ENCODE measurements at places on chromosomes 13 and 19.
A peak's percentile ranks its signal among the peaks of the same experiment; 100 is the strongest.

DNA sequence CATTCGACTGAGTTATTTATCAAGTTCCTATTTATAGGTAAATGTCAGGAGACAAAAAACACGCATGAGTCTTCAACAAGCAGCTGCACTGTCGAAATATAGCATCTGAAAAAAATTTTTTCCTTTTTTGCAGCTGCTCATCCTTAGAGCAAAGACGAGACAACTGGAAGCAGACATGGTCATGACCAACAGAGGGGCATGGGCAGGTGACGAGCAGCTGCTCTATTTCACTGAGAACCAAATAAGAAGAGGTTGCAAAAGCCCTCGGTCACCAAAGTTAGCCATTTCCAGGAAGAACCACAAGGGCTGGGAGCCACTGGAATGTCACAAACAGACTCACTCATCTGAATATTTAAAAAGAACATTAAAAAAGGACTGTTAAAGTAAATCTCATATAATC is 22.2 kb downstream of the SOHLH2 start:
- DNase-seq, result no peak

DNA sequence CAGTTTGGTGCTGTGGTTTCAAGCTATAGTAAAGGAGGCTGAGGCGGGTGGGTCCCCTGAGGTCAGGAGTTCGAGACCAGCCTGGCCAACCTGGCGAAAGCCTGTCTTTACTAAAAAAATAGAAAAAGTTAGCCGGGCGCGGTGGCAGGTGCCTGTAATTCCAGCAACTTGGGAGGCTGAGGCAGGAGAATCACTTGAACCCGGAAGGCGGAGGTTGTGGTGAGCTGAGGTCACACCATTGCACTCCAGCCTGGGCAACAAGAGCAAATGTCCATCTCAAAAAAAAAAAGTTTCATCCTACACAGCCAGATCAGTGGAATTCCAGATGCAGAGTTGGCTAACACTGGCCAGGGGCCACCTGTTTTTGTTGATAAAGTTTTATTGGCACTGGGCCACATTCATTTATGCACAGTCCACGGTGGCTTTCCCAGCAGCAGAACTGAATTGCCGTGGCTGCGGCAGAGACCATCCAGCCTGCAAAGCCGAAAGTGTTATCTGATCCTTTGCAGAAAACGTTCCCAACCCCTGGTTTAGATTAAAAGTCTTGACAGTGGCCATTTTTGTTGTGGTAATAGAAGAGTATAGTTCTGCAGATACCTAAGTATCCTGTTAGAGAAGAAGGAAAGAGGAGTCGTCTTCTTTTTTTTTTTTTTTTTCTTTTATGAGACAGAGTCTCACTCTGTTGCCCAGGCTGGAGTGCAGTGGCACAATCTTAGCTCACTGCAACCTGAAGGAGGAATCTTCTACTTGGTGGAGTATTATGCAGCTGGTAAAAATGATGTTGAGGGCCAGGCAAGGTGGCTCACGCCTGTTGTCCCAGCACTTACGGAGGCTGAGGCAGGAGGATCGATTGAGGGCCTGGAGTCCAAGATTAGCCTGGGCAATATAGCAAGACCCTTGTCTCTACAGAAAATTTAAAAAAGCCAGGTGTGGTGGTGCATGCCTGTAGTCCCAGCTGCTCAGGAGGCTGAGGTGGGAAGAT is 8.7 kb downstream of the NCLN start:
- no peak for DNase-seq

DNA sequence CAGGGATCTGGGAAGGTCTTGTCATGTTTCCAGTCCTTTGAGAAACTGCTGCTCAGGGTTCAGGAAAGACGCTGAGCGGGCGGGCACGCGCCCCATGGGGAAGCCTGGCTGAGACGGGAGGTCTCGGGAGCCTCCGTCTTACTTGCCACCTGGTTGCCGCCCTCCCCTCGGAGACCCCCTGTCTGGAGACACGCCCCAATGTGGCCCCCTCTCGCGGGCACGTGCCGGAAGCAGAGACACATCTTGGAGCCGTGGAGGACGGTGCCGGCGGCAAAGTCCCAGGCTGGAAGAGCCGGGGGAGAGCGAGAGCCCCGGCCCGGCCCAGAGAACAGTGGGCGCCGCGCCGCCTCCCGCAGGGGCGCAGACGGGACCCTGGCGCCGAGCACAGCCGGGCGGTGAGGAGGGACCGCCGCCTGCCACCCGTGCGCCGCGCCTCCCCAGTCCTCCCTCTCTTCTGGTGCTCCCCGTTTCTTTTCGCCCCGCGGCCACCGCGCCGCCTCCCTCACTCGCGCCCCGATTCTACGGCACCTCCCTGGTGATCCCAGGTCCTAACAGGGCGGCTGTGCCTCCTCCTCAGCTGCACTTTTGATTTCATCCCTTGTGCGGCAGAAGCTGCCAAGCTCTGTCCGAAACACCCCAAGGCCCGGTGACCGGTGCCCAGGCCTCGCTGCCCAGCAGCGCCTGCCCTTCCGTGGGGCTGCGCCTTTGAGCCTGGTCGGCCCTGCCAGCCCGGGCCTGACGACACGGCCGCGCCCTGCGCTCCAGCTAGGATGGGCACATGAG is 15.5 kb downstream of the GJB2 start:
- DNase-seq, result no peak

GRCh38 chr19:4538601-4538954 is 1.3 kb downstream of the LRG1 start:
- DNase-seq, result no peak

GRCh38 chr13:26923824-26924605 is 163.4 kb upstream of the GPR12 start:
- no peak for DNase-seq

GRCh38 chr13:29756506-29756905 is 93.9 kb downstream of the UBL3 start:
- DNase-seq, result no peak

GRCh38 chr13:75838366-75839005 is 202.4 kb downstream of the LMO7 start:
- DNase-seq, result no peak

GRCh38 chr19:2487842-2488241 is 11.9 kb downstream of the GADD45B start:
- DNase-seq, result no peak

DNA sequence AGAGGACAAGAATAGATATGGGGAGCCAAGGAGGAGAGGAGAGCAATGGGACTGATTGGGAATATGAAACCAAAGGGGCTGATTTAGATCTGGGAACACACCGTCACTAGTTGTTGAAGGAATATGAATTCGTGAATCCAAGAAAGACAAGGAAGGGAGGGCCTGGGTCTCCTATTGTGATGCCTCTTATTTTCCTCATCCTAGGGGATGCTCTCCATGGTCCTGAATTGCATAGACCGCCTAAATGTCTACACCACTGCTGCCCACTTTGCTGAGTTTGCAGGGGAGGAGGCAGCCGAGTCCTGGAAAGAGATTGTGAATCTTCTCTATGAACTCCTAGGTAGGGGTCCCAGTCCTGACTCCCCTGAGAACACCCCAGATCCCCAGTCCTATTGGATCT is 21.5 kb downstream of the RYR1 start:
- DNase-seq, result no peak

DNA sequence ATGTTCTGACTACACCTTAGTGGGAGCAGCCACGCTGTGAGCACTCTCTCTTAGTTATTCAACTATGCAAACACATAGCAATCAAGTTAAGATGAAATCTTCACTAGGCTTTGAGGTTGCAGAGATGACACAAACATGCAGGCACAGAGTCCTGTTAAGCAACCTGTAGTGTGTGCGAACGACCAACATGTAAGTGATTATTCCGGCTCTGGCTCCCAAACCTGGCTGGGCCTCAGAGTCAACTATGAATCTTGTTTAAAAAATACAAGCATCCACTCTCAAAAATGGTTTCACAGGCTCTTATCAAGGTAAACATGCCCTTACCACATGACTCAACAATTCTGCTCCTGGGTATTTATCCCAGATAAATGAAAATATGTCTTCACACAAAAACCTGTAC is 91.4 kb downstream of the IRS2 start:
- DNase-seq, result no peak

GRCh38 chr19:6127716-6128335 is 7.6 kb upstream of the ACSBG2 start:
- no peak for DNase-seq

DNA sequence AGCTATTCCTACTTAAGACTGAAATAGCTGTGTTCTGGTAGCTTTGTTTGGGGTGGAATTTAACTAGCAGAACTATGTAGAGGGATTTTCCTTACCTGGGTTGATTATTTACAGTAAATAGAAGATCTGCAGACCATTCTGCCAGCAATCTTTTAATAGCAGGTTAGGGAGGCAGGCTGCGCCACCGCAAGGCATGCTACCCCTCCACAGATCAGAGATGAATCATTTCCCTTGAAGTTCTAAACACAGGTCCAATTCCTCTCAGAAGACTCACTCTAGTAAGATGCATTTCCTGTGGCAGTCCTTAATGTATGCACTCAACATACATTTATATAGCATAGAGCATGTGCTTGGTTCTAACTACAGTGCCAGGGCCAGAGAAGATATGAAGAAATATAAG is 109.0 kb downstream of the TNFRSF19 start:
- no peak for DNase-seq

GRCh38 chr13:76759877-76760276 is 126.3 kb downstream of the KCTD12 start:
- no peak for DNase-seq

- peak; percentile 52 for DNase-seq
Measured at GRCh38 chr19:4730740-4731171, 7.1 kb upstream of the DPP9 start.

GRCh38 chr13:111514610-111515306 is 194.3 kb downstream of the TEX29 start:
- DNase-seq, result no peak

GRCh38 chr13:75091718-75092117 is 390.3 kb downstream of the TBC1D4 start:
- no peak for DNase-seq

DNA sequence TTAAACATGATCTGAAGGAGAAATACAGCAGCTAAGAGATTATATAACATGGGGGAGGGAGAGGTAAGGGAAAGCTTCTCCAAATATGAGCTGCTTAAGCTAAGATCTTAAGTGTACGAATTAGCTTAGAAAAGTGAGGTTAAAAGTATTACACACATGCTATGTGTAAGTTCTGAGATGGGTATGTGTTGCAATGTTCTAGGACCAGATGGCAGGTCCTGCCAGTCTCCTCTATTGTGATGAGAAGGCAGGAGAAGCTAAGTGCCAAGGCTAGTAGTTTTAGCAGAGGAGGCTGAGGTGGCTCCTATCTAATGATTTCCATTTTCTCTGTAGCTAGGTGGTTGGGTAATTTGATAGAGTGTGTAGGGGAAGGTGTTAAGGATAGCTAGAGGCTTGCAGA is 57.6 kb downstream of the MICU2 start:
- DNase-seq, result no peak

GRCh38 chr19:15639596-15639995 is 1.1 kb upstream of the CYP4F3 start:
- DNase-seq, result no peak

GRCh38 chr19:4969772-4970531 is 1.0 kb downstream of the KDM4B start:
- peak; percentile 21 for DNase-seq

DNA sequence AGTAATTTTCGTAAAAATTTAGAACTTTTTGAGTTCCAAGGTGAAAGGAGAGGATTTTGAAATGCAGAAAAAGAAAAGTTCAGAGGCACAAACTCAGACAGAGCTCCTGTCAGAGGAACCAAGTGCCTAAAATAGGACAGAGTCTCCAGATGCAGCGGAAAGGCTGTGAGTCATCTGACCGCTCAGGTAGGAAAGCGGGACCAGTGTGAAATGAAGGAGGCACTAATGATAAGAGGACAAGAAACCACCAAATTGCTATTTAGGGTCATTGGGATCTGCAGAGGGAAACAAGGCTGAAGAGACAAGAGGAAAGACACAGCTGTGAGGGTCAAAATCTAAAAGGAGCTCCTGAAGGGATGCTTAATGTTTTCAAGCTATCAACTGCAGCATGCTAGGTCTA is 34.9 kb downstream of the IRS2 start:
- DNase-seq, result no peak

DNA sequence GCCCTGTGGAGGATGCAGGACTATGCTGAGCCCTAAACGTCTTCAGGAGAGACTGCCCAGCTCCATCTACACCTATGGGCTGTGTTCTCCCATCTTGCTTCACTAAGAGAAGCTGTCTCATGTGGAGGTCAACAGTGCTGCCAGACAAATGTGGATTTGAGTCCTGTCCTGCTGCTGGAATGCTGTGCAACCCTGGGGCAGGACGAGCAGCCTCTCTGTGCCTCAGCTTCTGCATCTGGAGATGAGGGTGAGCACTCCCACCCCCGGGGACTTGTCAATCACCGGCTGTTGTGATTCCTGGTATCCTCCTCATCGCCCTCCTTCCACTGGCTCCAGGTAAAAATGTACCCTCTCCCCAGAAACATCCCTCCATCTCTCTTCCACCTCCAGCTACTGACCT is 16.3 kb downstream of the EPS15L1 start:
- DNase-seq, result no peak

DNA sequence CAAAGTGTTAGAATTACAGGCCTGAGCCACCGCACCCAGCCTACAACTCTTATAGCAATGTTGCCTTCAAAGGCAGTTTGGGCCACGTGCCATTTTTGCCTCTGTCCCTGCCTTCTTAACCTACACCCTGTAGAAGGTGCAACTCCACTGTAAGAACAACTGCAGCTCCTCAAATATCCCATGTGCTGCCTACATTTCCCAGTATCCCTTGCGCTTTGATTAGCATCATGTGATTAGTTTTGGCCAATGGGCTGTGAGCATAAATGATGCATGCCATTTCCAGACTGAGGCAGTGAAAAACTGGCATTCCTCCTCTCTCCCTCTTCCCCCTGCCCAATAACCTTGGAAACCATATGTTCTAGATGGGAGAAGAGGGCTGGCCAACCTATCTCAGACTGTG is 75.2 kb upstream of the MRI1 start:
- no peak for DNase-seq

GRCh38 chr13:114146629-114147028 is 14.2 kb upstream of the RASA3 start:
- no peak for DNase-seq

GRCh38 chr13:35888457-35888883 is 242.7 kb downstream of the DCLK1 start:
- DNase-seq, result no peak

GRCh38 chr19:58406818-58407657 is 1.4 kb upstream of the ZNF584 start:
- DNase-seq, result no peak

Data from CD8-positive, alpha-beta memory T cell (primary cell).